ENCODE measurements at places on chromosomes 3 and 15.

- no peak for DNase-seq
Measured at GRCh38 chr3:126113733-126114442, 30.0 kb upstream of the SLC41A3 start.

- DNase-seq, result no peak
Measured at GRCh38 chr3:13950042-13950441, 70.2 kb upstream of the WNT7A start.

GRCh38 chr15:65416845-65417416 is 5.8 kb downstream of the IGDCC4 start:
- DNase-seq, result peak; percentile 66

DNA sequence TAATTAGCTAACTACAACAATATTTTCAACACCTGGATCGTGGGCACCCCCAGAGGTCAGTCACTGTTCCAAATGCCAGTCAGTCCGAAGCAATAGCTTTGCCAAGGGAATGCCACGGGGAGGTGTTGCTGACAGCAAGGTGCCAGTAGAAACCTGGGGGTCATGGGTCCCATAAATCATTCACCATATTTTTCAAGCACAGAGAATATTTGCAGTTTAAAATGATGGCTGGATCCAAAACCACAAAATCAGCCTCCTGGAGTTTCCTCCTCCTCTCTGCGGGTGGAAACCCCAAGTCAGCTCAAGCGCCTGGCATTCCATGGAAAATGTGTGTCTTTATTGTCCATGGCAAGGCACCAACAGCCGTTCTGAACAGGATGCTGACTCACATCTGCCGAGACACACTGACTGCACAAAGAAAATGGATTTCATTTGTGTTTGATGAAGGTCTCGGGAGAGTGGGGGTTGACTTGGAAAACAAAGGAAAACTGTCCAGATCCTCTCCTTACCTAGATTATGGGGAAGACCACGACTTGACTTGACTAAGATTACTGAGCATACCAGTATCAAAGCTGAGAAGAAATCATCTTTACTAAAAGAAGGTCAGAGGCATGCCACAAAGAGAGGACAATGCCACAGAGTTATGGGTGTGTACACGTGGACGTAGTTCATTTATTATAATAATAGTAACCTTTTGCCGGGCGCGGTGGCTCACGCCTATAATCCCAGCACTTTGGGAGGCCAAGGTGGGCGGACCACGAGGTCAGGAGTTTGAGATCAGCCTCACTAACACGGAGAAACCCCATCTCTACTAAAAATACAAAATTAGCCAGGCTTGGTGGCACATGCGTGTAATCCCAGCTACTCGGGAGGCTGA is 26.4 kb downstream of the ANXA2 start:
- DNase-seq, result no peak

DNA sequence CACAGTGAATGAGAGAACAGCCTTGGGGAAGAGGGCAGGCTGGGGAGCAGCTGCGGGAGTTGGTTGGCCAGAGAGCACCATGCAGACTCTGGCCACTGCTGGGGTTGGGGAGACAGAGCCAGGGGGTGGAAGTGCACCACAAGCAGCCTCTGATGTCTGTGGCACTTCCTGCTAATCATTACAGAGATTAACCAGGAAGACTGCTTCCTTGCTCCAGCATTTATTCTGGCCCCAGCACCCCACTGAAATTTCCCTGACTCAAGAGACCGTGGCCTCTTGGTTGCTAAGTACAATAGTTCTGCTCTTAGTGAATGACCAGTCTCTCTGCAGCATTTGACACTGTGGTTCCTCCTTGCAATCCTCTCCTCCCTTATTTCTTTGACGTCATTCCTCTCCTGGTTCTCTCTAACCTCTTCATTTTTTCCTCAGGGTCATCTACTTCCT is 266.2 kb upstream of the ROPN1 start:
- DNase-seq, result no peak

DNA sequence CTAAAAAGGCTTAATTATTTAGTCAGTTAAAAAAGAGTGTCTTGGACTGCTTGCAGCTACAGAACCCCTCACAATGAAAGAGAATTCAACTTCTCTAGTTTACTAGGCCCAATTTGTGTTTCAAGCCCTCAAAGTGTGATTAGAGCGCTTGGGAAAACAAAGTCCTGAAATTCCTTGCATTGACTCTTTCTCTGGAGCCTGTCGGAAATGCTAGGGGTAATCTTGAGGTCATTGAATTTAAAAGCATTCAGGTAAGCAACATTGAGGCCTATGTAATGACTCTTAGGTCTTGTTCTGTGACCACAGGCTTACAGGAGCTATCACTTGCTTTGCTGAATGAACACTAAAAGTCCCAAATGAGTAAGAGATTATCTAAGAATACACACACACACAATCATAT is 186.0 kb downstream of the NLGN1 start:
- no peak for DNase-seq

DNA sequence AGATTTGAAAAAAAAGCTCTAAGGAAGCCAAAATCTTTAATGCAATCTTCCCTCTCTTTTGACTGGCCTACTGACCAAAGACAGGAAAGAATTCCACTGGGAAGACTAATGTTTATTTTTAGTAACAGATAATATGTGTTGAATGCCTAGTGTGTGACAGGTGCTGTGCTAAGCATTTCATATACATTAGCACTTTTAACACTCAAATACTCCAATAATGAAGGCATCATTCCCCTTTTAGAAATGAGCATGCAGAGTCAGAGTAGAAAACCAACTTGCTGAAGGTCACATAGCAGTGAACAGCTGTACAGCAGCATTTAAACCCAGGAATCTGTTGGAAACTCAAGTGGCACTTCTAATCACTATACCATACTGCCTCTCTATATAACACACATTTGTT is 170.6 kb downstream of the MINAR1 start:
- DNase-seq, result no peak
